ENCODE measurements at places on chromosomes 5 and 9. TPM values are rescaled to one million over a fixed set of nuclear protein-coding genes. Genes with fewer than 3 reads are reported as not detected.

- no peak for DNase-seq
- H3K27ac ChIP-seq: no peak overlapping the region
- H3K4me1 ChIP-seq: no peaks in the 10 kb centered on the region
- H3K4me3 ChIP-seq: no peak overlapping the region
Observed at GRCh38 chr9:136029556-136029955, 65.5 kb downstream of the NACC2 start.

- no peak for DNase-seq
- H3K27me3 ChIP-seq: no peaks in the 10 kb centered on the region
- no peaks in the 10 kb centered on the region for H3K36me3 ChIP-seq
- no peak overlapping the region for H3K4me3 ChIP-seq
Observed at GRCh38 chr9:5441043-5441442, 3.3 kb upstream of the PLGRKT start.

GRCh38 chr9:115296831-115297565 lies 179.0 kb upstream of the TNC start:
- H3K4me3 ChIP-seq: no peak overlapping the region
- H3K27ac ChIP-seq: no peak overlapping the region
- peaks cover 32% of the 10 kb centered on the region for H3K4me1 ChIP-seq
- DNase-seq: no peak

CDH12 gene
- total RNA-seq: 0.14 TPM

GFPT2 gene
- 8.6 TPM for total RNA-seq

DNA sequence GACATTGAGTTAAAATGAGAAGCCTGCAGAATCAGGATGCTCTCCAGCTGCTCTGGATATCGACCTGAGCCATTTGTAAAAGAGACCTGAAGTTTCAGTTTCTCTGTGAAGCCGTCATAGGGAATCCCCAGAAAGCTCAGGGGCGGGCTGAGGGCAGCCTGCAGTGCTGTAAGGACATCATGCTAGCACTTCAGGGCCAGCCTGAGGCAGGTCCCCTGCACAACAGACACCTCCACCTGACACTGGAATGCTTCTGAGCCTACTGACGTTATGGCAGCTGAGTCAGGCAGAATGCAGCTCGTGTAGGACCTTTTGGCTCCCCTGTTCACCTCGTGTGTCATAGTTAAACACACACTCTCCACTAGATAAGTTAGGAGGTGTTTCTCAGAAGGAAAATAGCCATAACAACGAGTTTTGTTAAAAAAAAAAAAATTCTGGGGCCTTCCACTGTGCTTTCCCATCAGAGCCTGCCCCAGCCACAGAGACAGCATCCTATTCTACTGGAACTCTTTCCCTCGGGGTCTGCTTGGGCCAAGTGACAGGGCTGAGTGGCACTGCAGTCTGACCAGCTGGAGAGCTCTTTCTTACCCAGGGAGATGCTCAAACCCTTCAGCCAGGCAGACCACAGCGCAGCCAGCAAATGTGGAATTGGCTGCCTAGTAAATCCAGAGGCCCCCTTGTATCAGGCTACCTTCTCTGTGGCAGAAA lies 354.9 kb downstream of the DIRAS2 start:
- H3K27ac ChIP-seq: no peak overlapping the region
- H3K27me3 ChIP-seq: no peaks in the 10 kb centered on the region
- no peaks in the 10 kb centered on the region for H3K36me3 ChIP-seq
- no peaks in the 10 kb centered on the region for H3K4me1 ChIP-seq
- peak; percentile 39 for DNase-seq

GRCh38 chr9:18585996-18586395 lies 112.0 kb downstream of the ADAMTSL1 start:
- H3K4me3 ChIP-seq: no peak overlapping the region
- H3K4me1 ChIP-seq: no peaks in the 10 kb centered on the region
- no peaks in the 10 kb centered on the region for H3K36me3 ChIP-seq
- no peak for DNase-seq
- no peak overlapping the region for H3K27ac ChIP-seq
- no peaks in the 10 kb centered on the region for H3K27me3 ChIP-seq

DNA sequence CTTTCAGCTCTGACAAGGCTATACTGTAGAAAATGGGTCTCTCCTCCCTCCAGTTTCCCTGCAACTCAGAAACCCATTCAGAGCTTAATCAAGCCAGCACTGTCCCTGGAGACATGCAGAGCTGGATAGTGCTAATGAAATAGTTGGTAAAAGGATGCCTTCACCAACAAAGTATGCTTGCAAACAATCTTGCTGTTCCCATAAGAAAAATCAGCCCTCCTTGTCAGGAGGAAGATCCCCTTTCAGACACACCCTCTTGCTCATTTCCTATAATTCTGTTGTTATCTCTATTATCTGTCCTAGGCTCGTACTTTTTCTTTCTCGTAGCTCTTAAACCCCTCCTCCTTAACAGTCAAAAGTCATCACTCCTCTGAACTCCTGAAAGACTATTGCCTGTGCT lies 9.9 kb upstream of the OSMR start:
- H3K27me3 ChIP-seq: no peaks in the 10 kb centered on the region
- H3K4me1 ChIP-seq: no peaks in the 10 kb centered on the region
- no peak overlapping the region for H3K4me3 ChIP-seq
- H3K36me3 ChIP-seq: no peaks in the 10 kb centered on the region
